ENCODE measurements at places on chromosomes 1 and 21. TPM values are rescaled to one million over a fixed set of nuclear protein-coding genes. Genes with fewer than 3 reads are reported as not detected.
A peak's percentile ranks its signal among the peaks of the same experiment; 100 is the strongest.

Gene TRIM45
- total RNA-seq, result 5.5 TPM

Gene CFAP107
- not detected for total RNA-seq

Gene RXFP4
- total RNA-seq, result not detected

Gene CFAP141
- total RNA-seq, result not detected

Gene NID1
- 91.8 TPM for total RNA-seq

Gene TMEM269
- 0.11 TPM for total RNA-seq

Gene PPIAL4G
- total RNA-seq, result not detected

Gene LRRC38
- total RNA-seq, result not detected

Gene CDK18
- 17.6 TPM for total RNA-seq

GRCh38 chr1:22287273-22287672 is 144.4 kb upstream of the WNT4 start:
- no peaks in the 10 kb centered on the region for H3K36me3 ChIP-seq
- H3K4me1 ChIP-seq, result no peaks in the 10 kb centered on the region
- no peaks in the 10 kb centered on the region for H3K27me3 ChIP-seq
- no peak overlapping the region for H3K27ac ChIP-seq

- no peaks in the 10 kb centered on the region for H3K36me3 ChIP-seq
- no peaks in the 10 kb centered on the region for H3K4me1 ChIP-seq
- no peak overlapping the region for H3K27ac ChIP-seq
- no peak for DNase-seq
- no peak overlapping the region for H3K4me3 ChIP-seq
Observed at GRCh38 chr1:181458419-181458818, 24.9 kb upstream of the CACNA1E start.

- DNase-seq, result no peak
- no peaks in the 10 kb centered on the region for H3K27me3 ChIP-seq
- no peak overlapping the region for H3K27ac ChIP-seq
- no peak overlapping the region for H3K4me3 ChIP-seq
- peaks cover 17% of the 10 kb centered on the region for H3K4me1 ChIP-seq
Observed at GRCh38 chr1:55812281-55812680, 597.1 kb upstream of the USP24 start.

- peak overlapping the region; percentile 53 for H3K4me3 ChIP-seq
- H3K4me1 ChIP-seq, result no peaks in the 10 kb centered on the region
- peak; percentile 30 for DNase-seq
- no peaks in the 10 kb centered on the region for H3K36me3 ChIP-seq
- no peaks in the 10 kb centered on the region for H3K27me3 ChIP-seq
Observed at GRCh38 chr1:218164930-218165700, 120.0 kb upstream of the RRP15 start.

DNA sequence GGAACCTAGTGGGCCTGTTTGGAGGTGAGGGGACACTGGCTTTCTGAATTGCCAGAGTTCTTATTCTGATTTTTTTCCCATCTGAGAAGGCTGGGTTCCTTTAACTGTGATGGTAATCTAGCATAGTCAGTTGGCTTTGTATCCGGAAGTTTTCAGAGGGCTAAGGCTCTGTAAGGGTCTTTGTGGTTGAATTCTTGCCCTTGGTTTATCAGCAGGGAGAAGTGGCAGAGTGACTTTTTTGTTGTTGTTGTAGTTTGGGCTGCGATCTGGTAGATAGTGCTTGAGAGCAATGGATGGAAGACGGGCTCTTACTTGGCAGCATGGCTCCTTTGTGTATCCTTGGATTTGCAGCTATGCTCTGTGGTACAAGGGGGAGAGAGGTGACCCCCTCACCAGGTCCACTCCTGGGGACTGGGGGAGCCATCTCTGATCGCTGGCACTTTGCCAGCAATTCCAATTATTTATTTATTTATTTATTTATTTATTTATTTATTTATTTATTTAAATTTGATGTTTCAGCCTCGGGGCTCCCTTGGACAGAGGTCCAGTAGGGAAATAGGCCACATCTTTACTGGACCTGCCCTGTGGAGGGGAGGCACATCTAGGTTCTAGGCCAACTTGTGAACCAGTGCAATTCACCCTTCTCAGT is 18.5 kb downstream of the TCP10L start:
- no peak for DNase-seq
- H3K4me1 ChIP-seq, result no peaks in the 10 kb centered on the region
- no peak overlapping the region for H3K4me3 ChIP-seq
- no peak overlapping the region for H3K27ac ChIP-seq
- H3K27me3 ChIP-seq, result no peaks in the 10 kb centered on the region
- H3K36me3 ChIP-seq, result no peaks in the 10 kb centered on the region

DNA sequence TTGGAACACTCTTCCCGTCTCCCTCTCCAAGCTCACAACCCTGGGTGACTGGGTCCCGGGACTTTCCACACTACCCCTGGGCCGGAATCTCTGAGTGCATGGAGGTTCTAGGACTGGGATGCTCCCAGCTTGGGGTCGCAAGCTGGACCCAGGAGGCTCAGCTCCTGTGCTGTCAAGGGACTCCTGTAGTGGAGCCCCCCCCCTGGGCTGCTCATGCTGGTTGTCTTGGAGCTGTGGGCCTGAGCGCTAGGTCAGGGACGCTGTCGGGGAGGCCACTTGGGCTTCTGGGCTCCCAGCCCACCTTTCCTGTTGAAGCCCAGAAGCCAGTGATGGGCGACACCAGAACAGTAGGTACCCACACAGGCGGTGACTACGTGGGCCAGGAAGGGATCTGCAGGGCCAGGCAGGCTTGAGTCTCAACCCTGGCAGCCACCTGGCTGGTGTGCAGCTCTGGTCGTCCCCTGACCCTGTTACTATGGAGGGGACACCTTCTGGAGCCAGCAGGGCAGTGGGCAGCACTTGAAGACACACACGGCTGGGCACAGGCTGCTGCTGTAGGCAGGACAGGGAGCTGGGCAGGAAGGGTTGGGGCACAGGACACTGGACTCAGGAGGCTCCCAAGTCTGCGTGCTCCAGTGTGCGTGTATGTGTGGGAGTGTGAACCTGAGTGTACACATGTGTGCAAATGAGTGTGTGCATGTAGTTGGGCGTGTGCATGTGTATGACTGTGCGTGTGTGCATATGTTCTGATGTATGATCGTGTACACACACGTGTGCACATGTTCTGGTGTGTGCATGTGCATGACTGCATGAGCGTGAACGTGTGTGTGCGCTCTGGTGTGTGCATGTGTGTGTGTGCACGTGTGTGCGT is 3.0 kb downstream of the MMEL1 start:
- H3K27me3 ChIP-seq, result peaks cover 18% of the 10 kb centered on the region
- no peak for DNase-seq
- H3K36me3 ChIP-seq, result no peaks in the 10 kb centered on the region
- no peak overlapping the region for H3K4me3 ChIP-seq
- H3K27ac ChIP-seq, result no peak overlapping the region

GRCh38 chr1:29767769-29768425 is 531.6 kb downstream of the PTPRU start:
- DNase-seq, result no peak
- H3K4me1 ChIP-seq, result no peaks in the 10 kb centered on the region
- no peaks in the 10 kb centered on the region for H3K27me3 ChIP-seq
- no peak overlapping the region for H3K4me3 ChIP-seq
- H3K27ac ChIP-seq, result no peak overlapping the region

DNA sequence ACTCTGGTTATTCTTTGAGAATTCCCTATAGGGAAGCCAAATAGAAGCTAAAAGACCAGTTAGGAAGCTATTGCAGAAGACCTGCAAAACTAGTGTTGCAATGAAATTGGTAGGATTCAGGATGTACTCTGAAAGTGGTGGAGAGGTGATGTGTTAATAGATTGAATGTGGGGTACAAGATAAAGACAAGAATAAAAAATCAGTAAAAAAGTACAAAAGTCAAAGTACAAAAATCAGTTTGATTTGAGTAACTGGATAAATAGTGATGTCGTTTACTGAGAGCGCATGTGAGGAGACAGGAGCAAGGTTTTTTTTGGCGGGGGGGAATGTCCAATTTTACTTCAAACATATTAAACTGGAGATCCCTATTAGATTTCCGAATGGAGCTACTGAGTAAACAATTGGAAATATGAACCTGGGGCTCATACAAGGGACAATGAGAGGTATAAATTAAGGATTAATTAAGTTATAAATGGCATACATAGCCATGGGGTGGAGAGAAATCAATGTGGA is 2.5 kb upstream of the DCAF8 start:
- peaks cover 14% of the 10 kb centered on the region for H3K4me1 ChIP-seq
- no peak for DNase-seq
- no peaks in the 10 kb centered on the region for H3K36me3 ChIP-seq

- no peak overlapping the region for H3K27ac ChIP-seq
- H3K4me1 ChIP-seq, result peaks cover 17% of the 10 kb centered on the region
- no peak overlapping the region for H3K4me3 ChIP-seq
- H3K36me3 ChIP-seq, result no peaks in the 10 kb centered on the region
- no peak for DNase-seq
Observed at GRCh38 chr1:14442669-14443068, 155.8 kb upstream of the KAZN start.

- H3K4me3 ChIP-seq, result no peak overlapping the region
- no peak overlapping the region for H3K27ac ChIP-seq
Observed at GRCh38 chr1:22761101-22761500, 50.5 kb downstream of the EPHB2 start.

GRCh38 chr1:226688808-226689207 is 50.3 kb downstream of the ITPKB start:
- H3K27ac ChIP-seq, result no peak overlapping the region
- no peaks in the 10 kb centered on the region for H3K4me1 ChIP-seq
- H3K27me3 ChIP-seq, result no peaks in the 10 kb centered on the region
- DNase-seq, result no peak
- no peaks in the 10 kb centered on the region for H3K36me3 ChIP-seq

DNA sequence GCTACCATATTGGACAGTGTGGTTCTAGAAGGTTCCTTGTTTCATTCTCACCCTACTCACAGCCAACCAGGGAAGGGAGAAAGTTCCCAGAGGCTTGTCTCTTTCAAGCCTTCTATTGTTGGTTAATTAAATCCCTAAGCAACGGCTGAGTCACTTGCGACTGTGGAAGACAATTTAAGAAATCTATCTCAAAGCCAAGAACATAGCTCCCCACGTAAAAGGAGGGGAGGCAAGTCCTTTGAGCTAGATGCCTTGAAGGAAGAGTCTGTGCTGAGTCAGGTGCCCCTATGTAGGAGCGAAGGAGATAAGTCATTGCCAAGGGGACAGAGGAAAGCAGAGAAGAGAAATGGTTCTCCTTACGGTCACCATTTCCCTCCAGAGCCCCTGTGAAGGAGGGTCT is 79.4 kb upstream of the PPP2R5A start:
- H3K36me3 ChIP-seq, result no peaks in the 10 kb centered on the region
- H3K4me1 ChIP-seq, result peaks cover 3% of the 10 kb centered on the region
- H3K27ac ChIP-seq, result no peak overlapping the region
- no peak for DNase-seq

DNA sequence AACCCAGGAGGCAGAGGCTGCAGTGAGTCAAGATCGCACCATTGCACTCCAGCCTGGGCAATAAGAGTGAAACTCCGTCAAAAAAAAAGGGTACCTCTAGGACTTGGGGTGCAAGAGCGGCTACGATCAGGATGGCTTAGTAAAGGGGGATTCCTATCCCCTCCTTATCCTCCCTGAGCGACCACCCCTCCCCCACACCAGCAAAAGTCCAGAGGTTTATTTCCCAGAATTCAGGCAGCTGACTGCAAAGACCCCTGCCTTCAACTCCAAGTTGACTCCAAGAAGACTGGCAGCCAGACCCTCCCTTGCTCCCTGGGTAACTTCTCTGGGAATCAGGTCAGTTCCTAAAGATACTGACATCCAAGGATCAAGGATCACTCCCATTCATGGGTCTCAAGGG is 12.4 kb upstream of the PRDM16 start:
- H3K27me3 ChIP-seq, result no peaks in the 10 kb centered on the region
- no peak for DNase-seq
- no peaks in the 10 kb centered on the region for H3K4me1 ChIP-seq
- no peak overlapping the region for H3K27ac ChIP-seq
- no peak overlapping the region for H3K4me3 ChIP-seq
- no peaks in the 10 kb centered on the region for H3K36me3 ChIP-seq

DNA sequence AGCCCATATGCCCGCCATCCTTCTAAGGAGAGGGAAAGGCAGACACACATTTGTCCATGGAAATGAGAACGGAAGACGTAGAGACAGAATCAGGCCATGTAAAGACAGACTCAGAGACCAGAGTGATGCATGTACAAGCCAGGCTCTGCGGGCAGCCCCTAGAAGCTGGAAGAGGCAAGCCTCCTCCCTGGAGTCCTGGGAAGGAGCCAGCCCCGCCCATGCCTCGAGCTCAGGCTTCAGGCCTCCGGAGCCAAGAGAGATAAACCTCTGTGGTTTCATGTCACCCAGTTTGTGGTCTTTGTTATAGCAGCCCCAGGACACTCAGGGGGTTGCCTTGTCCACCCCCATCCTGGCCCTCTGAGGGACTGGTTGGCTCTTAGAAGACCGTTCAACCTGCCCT is 11.6 kb downstream of the PDE9A start:
- no peak overlapping the region for H3K27ac ChIP-seq
- peaks cover 8% of the 10 kb centered on the region for H3K4me1 ChIP-seq
- no peak overlapping the region for H3K4me3 ChIP-seq
- H3K27me3 ChIP-seq, result no peaks in the 10 kb centered on the region
- no peak for DNase-seq

GRCh38 chr1:56578963-56579875 is at the start of gene PLPP3:
Gene PLPP3, minus strand, starts transcription at chr1:56579563. Its CDS starts 547 bp downstream, at chr1:56579016.
- H3K36me3 ChIP-seq, result no peaks in the 10 kb centered on the region
- peak within 1 kb of the TSS; percentile 96 for H3K4me3 ChIP-seq
- no peaks in the 10 kb centered on the region for H3K27me3 ChIP-seq
- peaks cover 28% of the 10 kb centered on the region for H3K4me1 ChIP-seq
- peak; percentile 92 for DNase-seq

GRCh38 chr1:27342778-27343638 is 1.2 kb downstream of the SYTL1 start:
- H3K27me3 ChIP-seq, result no peaks in the 10 kb centered on the region
- no peak overlapping the region for H3K4me3 ChIP-seq
- peak; percentile 76 for DNase-seq
- peak overlapping the region; percentile 58 for H3K27ac ChIP-seq
- H3K4me1 ChIP-seq, result peaks cover 13% of the 10 kb centered on the region
- H3K36me3 ChIP-seq, result no peaks in the 10 kb centered on the region

DNA sequence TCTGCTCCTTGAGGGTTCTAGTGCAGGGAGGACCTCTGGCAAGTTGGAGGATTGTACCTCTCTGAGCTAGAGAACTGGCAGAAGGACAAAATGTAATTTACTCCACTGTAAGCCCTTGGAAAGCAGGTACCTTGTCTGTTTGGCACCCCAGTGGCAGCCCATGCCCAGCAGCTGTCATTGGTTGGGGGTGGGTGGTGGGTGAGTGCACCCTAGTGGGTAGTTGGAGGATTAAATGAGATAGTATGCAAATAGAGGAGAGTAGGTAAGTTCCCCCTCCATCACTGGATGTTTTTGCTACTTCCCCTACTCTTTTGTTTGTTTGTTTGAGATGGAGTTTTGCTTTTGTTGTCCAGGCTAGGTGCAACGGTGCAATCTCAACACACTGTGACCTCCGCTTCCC is 69.8 kb downstream of the RYR2 start:
- H3K27me3 ChIP-seq, result no peaks in the 10 kb centered on the region
- DNase-seq, result no peak
- peaks cover 20% of the 10 kb centered on the region for H3K4me1 ChIP-seq
- H3K4me3 ChIP-seq, result no peak overlapping the region
- no peaks in the 10 kb centered on the region for H3K36me3 ChIP-seq
- H3K27ac ChIP-seq, result no peak overlapping the region

Data from thyroid gland (tissue), 4 donors.